ENCODE measurements at places on chromosomes 11 and 22.

DNA sequence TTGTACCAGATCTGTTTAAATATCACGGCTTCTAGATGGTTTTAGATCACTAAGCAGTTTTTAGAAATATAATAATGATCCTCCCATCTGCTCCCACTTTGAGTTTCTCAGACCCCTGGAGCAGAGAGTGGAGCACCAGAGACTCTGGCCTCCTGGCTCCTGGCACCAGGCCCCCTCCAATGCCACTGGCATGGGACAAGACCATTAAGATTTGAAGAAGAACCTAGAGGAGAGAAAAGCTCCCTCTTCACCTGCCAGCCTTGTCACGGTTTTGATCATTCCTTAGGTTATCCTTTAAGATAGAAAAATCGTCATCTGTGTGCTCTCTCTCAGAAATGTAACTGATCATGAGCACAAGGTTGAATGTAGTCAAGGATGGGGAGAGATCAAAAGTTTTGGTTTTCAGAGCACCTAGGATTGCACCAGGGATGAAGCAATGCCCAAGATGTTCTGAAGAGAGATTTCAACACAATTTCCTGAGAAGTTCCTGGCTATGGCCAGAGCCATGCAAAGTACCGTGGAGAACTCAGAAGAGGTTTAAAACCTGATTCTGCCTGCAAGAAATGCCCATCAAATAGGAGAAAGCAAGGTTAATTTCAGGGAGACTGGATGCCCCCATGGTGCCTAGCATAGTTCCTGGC lies 22.2 kb downstream of the IL10RA start:
- no peak for DNase-seq

- DNase-seq: peak; percentile 72
Observed at GRCh38 chr11:58675334-58676155, 53.1 kb downstream of the CNTF start.

DNA sequence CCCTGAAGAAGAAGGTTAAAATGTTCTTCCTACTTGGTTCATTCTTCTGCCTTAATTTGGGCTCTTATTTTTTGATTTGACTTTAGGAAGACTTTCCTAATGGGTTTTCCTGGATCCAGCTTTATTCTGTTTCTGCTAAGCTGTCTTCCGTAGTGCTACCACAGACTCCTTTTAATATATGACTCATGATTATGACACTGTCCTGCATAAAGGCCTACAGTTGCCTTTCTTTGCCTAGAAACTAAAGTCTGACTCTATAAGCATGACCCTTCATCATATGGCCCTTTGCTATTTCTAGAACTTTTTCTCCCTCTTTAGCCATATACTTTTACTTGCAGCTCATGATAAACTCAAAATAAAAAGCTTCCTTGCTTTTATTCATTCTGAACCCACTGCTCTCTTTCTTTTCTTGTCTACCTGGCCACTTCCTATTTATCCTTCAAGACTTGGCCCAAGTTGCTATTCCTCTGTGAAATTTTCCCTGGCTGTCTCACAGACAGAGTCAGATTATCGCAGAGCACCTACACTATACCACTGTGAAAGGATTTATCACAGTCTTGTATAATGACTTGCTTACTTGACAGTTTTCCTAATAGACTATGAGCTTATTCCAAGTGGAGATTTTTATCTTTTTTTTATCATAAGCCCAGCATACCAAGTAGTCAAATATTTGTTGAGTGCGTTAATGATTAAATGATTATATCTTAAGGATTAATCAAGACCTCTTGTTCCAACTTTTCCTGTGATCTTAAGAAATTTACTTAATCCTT lies 24.7 kb downstream of the TBCEL start:
- no peak for DNase-seq

DNA sequence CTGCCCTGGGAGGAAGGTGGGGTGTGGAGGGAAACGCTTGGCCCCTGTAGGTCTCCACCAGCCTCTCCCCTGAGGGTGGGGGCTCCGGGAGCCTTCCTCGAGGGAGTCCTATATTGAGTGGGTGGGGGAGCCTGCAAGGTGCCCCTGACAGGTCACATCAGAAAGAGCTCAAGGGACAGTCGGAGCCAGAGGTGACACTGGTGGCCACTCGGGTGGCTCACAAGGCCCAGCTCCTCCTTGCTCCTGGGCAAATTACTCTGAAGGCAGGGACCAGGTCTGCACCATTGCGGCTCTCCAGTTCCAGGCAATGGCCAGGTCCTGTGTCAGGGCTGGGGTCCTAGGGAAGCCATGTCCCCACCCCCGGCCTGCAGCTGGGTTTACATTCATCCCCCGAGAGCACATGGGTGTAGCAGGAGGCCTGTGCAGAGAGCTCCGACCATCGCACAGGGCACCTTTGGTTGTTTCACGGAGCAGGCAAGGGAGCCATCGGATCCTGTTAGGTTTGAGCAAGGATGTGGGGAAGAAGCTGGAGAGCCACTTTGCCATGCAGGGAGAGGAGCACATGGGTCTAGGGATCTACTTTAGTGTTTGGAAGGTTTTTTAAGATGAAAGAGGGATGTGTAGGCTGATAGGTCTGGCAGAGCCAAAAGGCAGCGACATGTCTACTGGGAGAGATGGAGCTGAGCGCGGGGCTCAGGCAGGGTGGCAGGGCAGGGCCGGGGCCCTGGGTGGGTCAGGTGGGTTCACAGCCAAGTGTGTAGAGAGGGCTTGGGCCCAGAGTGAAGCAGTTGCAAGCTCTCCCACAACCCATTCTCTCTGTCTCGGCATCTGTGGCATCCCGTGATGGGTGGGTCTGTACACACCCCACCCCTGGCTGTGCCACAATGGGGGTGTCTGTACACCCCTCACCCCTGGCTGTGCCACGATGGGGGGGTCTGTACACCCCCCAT lies 14.8 kb downstream of the CCND1 start:
- DNase-seq: no peak

- no peak for DNase-seq
Observed at GRCh38 chr22:30185129-30185528, 61.4 kb downstream of the LIF start.

DNA sequence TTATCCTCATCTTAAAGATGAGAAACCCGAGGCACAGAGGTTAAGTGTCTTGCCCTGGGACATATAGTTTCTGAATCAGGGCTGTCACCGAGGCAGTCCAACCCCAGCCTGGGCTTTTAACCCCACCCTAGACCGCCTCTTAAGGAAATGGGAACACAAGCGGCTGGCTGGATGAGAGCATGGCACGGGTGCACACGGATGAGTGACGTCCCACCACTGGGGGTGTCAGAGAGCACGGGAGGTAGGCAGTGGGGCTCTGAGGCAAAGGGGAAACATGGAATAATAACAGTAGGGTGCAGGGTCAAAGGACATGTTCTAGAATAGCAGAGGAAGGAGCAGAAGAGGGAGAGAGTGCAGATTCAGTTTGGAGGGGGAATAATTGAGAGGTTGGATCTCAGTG lies 22.3 kb downstream of the PPFIBP2 start:
- DNase-seq: no peak

GRCh38 chr22:40890881-40891280 lies 29.0 kb upstream of the DNAJB7 start:
- DNase-seq: no peak

- peak; percentile 72 for DNase-seq
Observed at GRCh38 chr11:1227551-1228100, 4.8 kb downstream of the MUC5B start.

GRCh38 chr11:117218133-117218915 lies 13.5 kb downstream of the PCSK7 start:
- no peak for DNase-seq

GRCh38 chr22:43346521-43346929 lies 3.4 kb upstream of the SCUBE1 start:
- peak; percentile 69 for DNase-seq

GRCh38 chr22:50139843-50140415 lies 30.6 kb upstream of the PANX2 start:
- no peak for DNase-seq

GRCh38 chr11:10002221-10002620 lies 291.8 kb downstream of the SBF2 start:
- no peak for DNase-seq

All from left lung (tissue), 14 donors.